Pulmonary artery endothelial cell (primary cell): ENCODE measurements at places on chromosomes 13 and 19. TPM values are rescaled to one million over a fixed set of nuclear protein-coding genes. Genes with fewer than 3 reads are reported as not detected.

- no peak for DNase-seq
These were observed 1.7 kb upstream of the SLC10A2 start for GRCh38 chr13:103067751-103068555.

- no peak for DNase-seq
These were observed 503.7 kb downstream of the DIAPH3 start for GRCh38 chr13:59659981-59660380.

- DNase-seq, result no peak
These were observed 275.6 kb downstream of the TSHZ3 start for GRCh38 chr19:31073485-31074198.

DNA sequence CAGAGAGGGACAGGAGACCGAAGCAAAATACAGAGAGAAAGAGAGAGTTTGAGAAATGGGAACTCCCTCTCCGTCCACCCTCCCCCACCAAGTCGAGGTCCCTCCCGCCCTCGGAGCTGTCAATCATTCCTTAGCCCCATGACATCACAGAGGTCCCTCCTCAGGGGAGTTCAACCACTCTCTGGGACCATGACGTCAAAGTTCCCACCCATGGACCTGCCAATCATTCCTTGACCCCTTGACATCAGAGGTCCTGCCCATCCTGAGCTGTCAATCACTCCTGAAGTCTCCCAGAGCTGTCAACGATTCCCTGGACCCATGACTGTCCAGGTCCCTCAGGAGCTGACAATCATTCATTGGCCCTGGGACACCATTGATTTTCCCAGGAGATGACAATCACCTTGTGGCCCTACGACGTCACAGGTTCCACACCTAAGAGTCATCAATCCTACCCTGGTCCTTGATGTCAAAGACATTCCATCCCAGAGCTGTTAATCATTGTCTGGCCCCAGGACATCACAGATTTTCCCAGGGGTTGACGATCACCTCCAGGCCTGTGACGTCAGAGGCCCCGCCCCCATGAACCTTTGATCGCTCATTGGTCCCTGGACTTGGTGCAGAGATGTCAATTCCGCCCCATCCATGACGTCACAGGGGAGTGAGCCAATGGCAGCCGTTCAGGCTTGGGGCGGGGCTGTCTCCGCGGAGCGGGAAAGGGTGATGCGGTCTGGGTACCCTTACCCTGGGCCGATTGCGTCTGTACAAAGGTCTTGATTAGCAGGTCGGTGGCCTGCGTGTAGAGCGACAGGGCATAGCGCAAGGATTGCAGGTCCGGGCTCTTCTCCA, 61.7 kb downstream of the COLGALT1 start:
- no peak for DNase-seq

The IL4I1 gene
- 3.3 and 4.7 TPM in 2 replicates for total RNA-seq

DNA sequence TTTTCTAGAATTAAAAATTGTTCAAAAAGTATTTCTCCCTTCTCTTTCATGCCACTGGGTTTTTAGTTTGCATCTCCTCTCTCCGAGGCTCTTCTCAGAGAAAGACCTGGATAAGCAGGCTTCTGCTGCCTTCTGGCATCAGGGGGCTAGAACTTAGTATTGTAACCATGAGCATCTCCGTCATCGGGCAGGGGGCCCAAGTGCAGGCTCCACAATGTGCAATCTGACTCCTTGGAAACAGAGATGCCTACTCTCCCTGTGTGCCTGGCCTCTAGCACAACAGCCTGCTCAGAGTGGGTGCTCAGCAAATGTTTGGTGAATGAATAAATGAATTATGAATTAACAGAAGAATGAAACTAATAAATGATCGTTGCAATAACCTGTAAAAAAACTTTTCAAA, 45.6 kb upstream of the MTIF3 start:
- DNase-seq, result no peak

GRCh38 chr13:29858231-29858630, 7.8 kb upstream of the UBL3 start:
- DNase-seq, result no peak

- no peak for DNase-seq
These were observed 288.1 kb downstream of the TEX29 start for GRCh38 chr13:111608556-111608955.

GRCh38 chr19:4620675-4621074, 18.6 kb upstream of the TNFAIP8L1 start:
- DNase-seq, result no peak

DNA sequence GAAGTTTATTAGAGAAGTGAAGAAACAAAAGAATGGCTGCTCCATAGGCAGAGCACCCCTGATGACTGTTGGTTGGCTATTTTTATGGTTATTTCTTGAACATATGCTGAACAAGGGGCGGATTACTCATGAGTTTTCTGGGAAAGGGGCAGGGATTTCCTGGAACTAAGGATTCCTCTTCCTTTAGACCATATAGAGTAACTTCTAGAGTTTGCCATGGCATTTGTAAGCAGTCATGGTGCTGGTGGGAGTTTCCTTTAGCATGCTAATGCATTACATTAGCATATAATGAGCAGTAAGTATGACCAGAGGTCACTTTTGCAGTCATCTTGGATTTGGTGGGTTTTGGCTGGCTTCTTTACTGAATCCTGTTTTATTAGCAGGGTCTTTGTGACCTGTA, 38.7 kb upstream of the PCDH8 start:
- no peak for DNase-seq

The MEIOSIN gene
- not detected in 2 replicates for total RNA-seq

- DNase-seq, result no peak
These were observed 119.3 kb upstream of the GJB6 start for GRCh38 chr13:20351281-20352022.

GRCh38 chr19:32350471-32350865, 5.1 kb downstream of the ZNF507 start:
- no peak for DNase-seq

- no peak for DNase-seq
These were observed 486 bp upstream of the ZNF805 start for GRCh38 chr19:57239982-57240310.
